ENCODE measurements at places on chromosomes 3 and 15.
A peak's percentile ranks its signal among the peaks of the same experiment; 100 is the strongest.

DNA sequence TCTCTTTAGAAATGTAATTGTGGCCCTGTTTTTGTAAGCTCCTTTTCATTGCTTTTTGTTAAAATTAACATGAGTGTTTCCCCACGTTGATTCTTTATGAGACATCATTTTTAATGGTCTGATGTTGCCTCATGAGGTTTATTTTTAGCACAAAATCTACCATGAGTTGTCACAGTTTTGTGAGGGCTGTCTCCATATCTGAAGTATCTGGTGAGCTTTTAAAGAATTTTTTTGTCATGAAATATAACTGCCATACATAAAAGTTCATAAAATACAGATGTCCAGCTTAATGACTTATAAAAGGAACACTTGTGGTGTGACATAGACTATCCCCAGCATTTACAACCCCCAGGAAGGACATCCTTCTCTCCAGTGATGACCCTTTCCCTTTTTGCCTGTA is 34.3 kb upstream of the CEMIP start:
- DNase-seq: no peak

DNA sequence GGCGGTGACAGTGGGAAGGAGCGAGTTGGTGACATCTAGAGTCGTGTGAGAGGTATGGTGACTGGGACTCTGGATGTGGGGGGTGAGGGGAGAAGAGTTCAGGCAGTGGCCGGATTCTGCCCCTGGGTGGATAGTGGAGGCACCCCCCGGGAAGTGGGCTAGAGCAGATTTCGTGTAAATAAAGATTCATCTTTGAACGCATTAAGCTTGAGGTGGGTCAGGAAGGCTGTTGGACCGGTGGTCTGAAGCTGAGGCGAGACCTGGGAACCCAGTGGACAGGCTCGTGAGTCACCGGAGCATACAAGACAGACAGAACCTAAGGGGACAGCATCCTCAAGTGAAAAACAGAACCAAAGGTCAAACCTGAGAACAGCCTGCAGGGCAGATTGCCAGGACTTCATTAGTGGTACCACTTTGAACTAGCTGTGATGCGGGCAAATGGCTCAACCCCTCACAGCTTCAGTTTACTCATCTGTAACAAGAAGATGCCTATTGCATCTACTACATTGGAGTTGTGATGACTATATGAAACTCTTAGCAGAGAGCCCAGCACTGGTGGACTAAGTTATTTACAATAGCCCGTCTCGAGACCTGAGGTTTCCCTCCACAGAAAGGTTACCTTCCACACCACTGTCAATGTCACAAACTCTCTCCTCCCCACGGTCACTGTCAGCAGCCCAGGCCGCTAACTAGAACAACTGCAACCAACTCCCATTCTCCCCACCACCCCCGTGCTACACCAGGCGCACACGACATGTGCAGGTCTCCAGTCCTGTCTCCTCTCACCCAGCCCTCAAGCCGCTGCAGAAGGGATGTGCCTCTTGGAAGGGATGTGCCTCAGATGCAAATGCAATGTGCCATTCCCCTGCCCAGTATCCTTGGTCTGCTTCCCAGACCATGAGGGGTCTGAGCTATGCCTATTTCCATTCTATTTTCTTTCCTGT is 901 bp upstream of the CLN6 start:
- DNase-seq: no peak

DNA sequence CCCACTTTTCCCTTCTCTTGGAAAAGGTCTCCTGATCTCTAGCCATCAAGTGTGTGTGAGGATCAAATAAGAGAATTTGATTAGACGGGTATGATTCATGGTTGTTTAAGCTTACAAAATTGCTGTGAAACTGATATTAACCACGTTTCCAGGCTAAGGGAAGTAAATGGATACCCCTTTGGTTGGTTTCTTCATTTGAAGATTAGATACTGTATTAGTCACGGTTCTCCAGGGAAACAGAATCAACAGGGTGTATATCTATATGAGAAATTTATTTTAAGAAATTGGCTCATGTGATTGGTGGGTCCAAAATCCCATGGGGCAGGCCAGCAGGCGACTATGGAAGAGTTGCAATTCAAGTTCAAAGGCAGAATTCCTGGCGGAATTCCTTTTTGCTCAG is 112.7 kb upstream of the SELENOK start:
- no peak for DNase-seq

- peak; percentile 10 for DNase-seq
Measured at GRCh38 chr3:72408983-72409779, 439.1 kb downstream of the SHQ1 start.

GRCh38 chr3:146469150-146470017 is at the start of gene PLSCR2:
Gene PLSCR2 (minus strand): TSS chr3:146469561. CDS start chr3:146459904, 9,657 bp downstream.
- DNase-seq: peak; percentile 85

DNA sequence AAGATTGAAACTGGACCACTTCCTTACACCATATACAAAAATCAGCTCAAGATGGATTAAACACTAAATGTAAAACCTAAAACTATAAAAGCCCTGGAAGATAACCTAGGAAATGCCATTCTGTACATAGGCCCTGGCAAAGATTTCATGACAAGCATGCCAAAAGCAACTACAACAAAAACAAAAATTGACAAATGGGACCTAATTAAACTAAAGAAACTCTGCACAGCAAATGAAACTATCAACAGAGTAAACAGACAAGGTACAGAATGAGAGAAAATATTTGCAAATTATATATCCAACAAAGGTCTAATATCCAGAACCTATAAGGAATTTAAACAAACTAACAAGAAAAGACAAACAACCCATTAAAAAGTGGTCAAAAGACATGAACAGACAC is 173.1 kb upstream of the CCDC54 start:
- no peak for DNase-seq

GRCh38 chr15:67068710-67069400 is 3.5 kb downstream of the SMAD3 start:
- no peak for DNase-seq

GRCh38 chr3:88433568-88433967 is 283.8 kb downstream of the C3orf38 start:
- DNase-seq: peak; percentile 15
